AG09309 (cell line): ENCODE measurements at places on chromosomes 3 and 15.
A peak's percentile ranks its signal among the peaks of the same experiment; 100 is the strongest.

- peak; percentile 28 for DNase-seq
Measured at GRCh38 chr15:60179786-60180391, 175.8 kb downstream of the FOXB1 start.

DNA sequence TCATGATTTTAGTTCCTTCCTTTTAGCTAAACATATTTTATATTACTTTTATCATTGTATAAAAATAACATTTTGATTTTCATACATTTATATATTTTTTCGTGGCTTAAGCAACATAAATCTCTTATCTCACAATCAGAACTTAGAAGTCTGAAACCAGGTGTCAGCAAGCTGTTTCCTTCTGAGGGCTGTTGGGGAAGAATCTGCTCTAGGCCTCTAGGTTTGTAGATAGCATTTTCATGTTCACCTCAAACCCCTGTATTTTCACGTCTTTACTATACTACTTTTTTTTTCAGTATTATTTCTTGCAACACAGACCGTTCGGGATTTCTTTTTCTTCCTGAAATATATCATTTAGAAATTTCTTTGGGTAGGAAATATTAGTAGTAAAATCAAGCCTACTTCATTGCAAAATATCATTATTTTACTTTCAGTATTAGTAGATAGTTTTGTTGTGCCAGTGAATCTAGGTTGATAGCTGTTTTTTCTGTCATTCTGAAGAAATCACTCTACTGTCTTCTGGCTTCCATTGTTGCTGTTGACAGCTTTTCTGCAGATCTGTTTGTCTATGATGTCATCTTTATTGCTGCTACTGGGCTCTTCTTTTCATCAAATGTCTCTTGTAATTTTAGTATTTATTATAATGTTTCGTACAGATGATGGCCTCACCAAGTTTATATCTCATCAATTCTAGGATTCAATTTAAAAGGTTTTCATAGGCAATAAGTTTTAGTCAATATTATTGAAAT is 756.3 kb downstream of the VGLL3 start:
- no peak for DNase-seq

GRCh38 chr15:77083381-77084160 is 12.7 kb upstream of the TSPAN3 start:
- DNase-seq, result no peak

GRCh38 chr3:57803647-57804081 is 47.6 kb downstream of the SLMAP start:
- DNase-seq, result peak; percentile 68

DNA sequence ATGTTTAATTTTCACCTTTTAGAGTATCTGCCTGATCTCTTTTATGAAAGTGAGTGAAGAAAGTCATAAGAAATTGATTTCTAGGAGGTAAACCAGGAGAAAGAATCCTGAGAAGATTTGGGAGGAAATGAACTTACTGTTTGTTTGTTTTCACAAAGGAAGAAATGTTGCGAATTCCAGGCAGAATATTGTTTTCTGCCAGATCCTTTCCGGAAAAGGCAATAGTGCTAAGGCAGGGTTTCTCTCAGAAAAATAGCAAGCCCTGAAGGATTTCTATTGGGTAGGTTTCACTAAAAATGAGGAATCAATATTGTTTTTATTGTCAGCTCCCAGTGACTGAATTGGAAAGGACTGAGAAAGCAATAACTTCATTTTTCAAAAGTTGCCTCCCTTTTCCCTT is 85.7 kb upstream of the TGFBR2 start:
- no peak for DNase-seq

- no peak for DNase-seq
Measured at GRCh38 chr3:106263011-106263410, 394.2 kb upstream of the CBLB start.

DNA sequence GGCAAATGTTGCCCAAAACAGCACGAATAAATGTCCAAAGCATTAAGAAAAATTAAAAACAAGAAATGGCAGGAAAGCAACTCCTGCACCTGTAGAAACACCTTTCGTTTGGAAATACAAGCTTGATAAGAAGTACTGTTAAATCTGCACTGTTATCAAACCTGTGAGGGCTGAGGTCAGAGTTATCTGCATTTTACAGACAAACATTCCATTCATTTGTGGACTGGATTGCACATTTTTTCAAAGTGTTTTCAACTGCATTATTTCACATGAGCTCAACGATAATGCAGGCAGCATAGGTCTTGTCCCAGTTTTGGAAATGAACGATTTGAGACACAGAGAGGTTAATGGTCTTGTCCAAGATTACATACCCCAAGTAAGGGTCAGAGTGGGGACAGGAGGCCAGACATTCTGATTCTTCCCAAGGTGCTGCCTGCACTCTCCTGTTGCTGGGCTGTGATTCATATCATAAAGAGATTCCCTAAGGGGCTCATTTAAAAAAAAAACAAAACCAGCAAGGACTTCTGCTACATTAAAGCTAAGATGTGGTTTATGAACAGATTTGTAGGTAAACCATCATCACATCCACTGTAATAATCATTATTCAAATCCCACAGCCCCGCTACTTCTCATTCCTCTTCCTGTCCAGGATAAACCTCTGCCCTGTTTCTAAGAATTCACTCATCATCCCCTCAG is 13.0 kb downstream of the GUCA1C start:
- no peak for DNase-seq

DNA sequence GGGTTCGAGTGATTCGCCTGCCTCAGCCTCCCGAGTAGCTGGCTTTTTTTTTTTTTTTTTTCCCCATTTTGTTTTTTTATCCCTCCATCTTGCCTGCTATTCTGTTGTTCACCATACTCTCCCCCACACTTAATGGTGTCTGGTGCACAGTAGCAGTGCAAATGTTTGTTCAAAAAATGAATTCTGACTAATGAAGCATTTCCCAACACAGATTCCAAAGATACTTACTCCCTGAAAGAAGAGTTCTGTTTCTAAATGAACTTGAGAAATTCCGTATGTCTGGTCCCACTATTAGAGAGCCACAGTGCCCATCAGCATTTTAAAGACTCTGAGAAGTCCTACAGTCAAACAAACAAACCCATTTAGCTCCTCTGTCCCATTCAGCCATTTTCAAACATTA is 9.5 kb downstream of the EDEM1 start:
- no peak for DNase-seq

DNA sequence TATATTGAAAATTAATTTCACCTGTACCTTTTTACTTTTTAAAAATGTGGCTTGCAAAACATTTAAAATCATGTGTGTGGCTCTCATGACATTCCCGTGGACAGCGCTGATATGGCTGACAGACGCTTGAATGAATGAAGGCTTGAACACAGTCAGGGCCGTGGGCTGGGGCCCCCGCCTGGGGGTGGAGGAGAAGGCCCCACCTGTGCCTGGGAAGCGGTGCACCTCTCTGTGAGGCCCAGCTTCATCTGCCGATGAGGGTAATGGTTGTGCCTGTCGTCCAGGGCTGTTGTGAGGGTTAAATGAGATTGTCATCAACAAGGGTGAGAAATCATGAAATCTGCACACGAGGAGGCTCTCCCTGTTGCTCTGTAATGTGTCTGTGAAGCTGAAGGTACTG is 85.9 kb upstream of the PRR23E start:
- DNase-seq, result no peak

- DNase-seq, result no peak
Measured at GRCh38 chr15:62390791-62391640, 225.9 kb upstream of the C2CD4B start.

DNA sequence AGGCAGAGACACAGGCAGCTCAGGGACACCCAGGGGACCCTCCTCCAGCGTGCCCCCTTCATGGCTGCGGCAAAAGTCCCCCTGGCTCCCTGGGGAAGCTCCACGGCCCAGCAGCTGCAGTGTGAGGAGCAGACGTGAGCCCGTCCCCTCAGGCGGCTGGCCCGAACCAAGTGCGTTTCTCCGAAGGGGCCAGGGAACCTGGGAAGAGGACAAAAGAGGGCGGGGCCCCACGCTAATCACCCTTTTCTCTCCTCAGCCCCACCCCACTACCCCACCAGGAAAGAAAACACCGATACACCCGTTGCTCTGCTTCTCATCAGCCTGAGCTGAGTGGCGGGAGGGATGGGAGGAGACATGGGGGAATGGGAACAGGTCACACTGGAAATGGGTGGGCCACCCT is at the start of gene MUC4:
Gene MUC4 (minus strand): TSS at position 174 of the 400 bp plus-strand sequence. CDS start 112 bp downstream, at position 62.
- no peak for DNase-seq

DNA sequence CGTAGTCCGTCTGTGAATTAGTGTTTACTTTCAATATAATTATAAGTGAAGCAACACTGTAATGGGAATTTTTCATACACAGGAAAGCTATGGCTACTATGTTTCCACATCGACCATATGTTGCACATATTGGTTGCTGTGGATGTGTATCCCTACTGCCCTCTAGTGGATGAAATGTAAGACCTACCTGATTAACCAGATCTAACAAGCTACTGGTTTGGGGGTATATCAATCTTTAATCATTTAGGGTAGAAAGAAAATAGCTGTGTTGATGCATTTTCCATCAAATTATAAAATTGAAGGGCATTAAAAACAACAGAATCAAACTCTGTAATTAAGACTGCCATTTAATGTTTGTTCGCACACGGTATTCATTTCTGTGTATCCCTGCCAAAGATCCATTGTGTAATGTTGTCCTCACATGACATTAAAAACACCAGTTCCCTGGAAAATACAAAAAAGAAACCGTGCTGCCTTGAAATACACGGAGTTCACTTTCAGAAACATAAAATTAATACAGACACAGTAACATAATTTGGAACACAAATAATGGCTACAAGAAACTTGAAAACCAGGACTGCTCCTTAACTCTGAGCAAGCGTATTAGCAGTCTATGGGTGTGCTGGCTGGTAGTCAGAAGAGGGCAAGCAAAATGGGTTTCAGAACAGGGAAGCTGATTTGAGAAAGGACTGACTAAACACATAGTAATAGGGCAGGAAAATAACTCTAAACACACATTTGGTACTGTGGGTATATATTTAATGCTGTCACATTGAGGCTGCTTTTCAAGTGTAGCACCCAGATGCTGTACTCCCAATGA is 125.1 kb downstream of the TIGIT start:
- DNase-seq, result peak; percentile 90

GRCh38 chr15:27828746-27829145 is 270.4 kb downstream of the OCA2 start:
- no peak for DNase-seq

- no peak for DNase-seq
Measured at GRCh38 chr3:125462722-125463299, 57.2 kb downstream of the SNX4 start.

DNA sequence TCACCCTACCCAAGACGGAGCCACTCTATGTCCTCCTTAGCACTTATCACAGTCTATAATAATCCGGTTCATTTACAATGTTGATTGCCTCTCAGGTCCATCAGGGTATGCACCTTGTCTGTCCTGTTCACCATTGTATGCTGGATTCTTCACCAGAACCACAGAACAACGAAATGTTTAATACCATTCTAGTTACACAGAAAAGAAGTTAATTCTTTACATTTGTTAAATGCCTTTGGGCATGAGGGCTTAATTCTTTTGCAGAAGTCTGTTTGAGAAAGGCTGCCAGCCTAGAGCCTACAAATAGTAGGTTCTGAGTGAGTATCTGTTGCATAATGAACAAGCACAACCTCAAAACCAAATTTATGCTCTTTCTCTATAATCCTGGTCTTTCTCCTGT is 22.6 kb downstream of the TTC23 start:
- DNase-seq, result no peak

DNA sequence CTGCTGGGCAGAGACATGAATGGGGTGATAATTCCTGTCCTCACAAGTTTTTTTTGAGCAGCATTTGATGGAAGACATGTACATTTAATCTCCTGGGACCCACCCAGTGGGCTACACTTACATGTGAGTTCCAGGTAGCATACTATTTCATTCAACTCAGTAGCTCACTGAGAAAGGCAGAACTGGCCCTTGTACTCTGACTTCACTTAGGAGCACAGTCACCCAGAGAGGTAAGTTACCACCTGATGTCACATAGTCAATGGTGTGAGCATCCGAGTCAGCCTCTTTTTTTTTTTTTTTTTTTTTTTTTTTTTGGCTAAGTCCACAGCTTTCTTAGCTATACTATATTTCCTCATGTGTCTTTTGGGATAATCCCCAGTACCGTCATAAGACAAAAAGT is 32.7 kb upstream of the MCTP2 start:
- no peak for DNase-seq

- no peak for DNase-seq
Measured at GRCh38 chr3:31064021-31064420, 169.6 kb upstream of the GADL1 start.

GRCh38 chr3:58285334-58285733 is 20.7 kb upstream of the RPP14 start:
- no peak for DNase-seq

DNA sequence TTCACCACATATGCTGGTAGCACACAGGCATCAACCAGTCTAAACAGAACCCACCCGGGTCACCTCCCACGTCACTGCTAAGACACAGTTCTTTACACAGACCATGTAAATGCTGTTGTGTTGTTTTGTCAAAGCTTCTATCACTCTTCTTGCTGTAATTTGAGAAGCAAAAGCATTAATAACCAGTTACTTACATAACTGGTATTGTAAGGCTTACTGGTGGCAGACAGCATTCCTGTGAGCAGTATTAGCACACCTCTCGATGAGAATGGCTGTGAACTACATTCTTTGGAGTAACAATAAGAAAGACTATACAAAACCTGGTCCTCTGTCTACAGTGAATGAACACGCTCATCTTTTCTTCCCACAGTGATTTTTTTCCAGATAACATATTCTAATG is 479.2 kb downstream of the LPP start:
- no peak for DNase-seq

DNA sequence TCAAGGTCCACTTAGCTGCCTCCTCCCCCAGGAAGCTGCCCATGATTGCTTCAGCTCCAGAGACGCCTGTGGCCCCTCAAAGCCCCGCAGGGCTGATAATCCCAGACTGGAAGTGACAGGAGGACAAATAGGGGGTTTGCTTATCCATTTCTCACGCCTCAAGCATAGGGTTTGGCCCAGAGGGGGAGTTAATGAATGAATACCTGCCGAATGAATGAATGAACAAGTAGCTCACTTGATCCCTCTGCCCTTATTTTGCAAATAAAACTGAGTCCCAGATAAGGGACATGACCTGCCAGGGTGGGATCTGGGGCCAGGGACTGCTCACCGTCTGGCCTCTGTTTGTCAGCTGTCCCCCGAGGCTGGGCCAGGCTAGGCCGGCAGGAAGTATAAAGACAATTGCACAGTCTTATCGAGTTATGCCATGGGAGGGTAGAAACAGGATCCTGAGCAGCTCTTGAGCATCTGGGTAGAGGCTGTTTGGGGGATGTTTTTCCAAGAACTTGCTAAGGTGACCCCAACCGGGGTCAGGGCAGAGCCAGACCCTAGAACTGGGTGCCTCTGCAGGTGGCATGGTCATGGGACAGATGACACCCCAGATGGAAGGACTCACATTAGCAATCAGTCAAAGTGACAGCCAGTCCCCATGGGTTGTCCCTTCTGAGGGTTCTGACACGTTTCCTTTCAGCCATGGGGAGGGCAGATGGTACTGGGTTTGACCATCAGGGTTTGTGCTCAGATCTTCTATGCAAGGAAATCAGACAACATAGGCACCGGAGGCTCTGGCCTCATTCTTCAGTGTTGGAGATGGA is 45.0 kb downstream of the IQSEC1 start:
- no peak for DNase-seq

GRCh38 chr3:27880969-27881892 is 159.1 kb upstream of the EOMES start:
- no peak for DNase-seq
